Activated CD8-positive, alpha-beta memory T cell treated with anti-CD3 and anti-CD28 coated beads, Interleukin-2, amount 50 U/mL, for 4 hours (primary cell): ENCODE measurements at places on chromosomes 4 and X.

- DNase-seq = no peak
Measured at GRCh38 chrX:17053502-17053901, 107.0 kb downstream of the REPS2 start.

GRCh38 chrX:15744181-15744867, 6.3 kb downstream of the CA5B start:
- DNase-seq = no peak

- DNase-seq = no peak
Measured at GRCh38 chr4:141348125-141348524, 127.4 kb downstream of the ZNF330 start.

- DNase-seq = no peak
Measured at GRCh38 chr4:85128246-85129204, 162.0 kb upstream of the WDFY3 start.

- no peak for DNase-seq
Measured at GRCh38 chr4:80027611-80028010, 45.4 kb downstream of the ANTXR2 start.

DNA sequence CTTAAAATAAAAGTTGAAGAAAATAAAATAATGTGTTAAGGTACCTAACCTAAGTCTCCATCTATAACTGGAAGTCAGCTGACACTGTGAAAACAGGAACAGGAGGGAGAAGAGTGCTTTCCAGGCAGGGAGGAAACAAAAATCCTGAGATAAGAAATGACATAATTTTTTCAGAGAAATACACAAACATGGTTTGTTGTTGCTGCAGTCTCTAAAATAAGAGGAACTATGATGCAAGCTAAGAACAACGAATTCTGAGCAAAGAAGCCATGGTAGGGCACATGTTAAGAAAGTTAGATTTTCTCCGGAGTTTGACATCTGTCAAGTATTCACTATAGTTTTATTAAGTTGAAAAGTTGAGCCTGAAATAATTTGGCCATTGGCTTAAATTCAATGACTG, 26.9 kb downstream of the PAPSS1 start:
- no peak for DNase-seq

DNA sequence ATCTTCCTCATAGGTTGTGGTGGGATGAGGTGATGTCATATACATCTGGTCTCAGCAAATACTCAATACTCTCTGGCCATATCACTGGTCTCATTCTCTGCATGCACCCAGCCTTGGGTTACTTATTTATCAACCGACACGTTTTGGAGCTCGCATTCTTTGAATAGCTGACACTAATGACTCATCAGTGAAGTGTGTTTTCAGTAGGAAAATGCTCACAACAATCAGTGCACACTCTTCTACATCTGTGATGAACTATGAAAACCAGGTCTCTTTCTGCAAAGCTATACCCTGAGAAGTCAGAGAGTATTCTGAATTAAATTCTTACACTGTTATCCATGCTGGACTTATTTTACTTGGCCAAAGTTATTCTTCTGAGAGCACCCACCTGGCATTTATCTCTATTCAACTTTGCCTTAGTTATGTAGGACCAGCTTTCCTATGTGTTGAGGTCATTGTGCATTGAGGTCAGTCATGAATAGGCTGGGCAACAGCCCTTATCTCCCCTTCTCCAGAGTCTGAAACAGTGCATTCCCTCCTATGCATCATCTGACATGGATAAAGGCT, 58.7 kb upstream of the DHX15 start:
- DNase-seq = no peak

GRCh38 chr4:139628184-139629012, 37.2 kb upstream of the MGST2 start:
- DNase-seq = no peak

DNA sequence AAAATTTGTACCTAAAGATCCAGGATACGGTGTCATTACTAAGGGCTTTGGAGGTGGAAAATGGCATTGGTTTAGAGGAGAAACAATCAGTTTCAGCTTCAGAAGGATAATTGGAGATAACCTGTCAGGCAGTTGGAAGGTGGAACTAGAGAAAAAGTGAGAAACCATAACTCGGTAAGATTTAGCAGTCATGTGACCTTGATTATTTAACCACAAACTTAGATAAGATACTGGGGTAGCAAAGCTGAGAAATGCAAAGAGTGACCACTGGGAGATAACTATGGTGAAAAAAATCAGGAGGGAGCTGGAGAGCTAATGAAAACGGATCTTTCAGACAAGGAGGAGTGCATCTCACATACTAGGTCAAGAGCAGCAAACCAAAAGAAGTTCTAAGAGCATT, 58.3 kb upstream of the SMARCA5 start:
- DNase-seq = no peak

GRCh38 chr4:7414046-7414445, 20.7 kb downstream of the PSAPL1 start:
- no peak for DNase-seq

DNA sequence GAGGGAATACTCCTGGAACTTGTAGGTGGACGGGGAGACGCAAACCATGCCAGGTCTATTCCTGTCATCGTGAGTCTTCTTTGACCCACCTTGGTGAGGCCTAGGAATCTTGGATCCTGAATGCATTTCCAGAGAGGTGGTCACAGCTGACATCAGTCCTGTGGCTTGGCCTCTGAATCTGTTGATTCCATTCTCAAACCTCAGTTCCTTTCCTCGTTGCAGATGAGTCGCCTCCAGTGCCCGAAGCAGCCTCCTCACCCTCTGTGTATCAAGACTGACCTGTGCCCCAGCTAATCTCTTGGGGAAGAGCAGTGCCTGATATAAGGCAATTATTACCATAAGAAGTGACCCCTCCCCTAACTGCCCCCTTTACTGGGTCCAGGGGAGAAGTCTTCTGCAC, 118.1 kb downstream of the SMIM20 start:
- no peak for DNase-seq

- no peak for DNase-seq
Measured at GRCh38 chr4:56134266-56134665, 185.5 kb downstream of the CEP135 start.

DNA sequence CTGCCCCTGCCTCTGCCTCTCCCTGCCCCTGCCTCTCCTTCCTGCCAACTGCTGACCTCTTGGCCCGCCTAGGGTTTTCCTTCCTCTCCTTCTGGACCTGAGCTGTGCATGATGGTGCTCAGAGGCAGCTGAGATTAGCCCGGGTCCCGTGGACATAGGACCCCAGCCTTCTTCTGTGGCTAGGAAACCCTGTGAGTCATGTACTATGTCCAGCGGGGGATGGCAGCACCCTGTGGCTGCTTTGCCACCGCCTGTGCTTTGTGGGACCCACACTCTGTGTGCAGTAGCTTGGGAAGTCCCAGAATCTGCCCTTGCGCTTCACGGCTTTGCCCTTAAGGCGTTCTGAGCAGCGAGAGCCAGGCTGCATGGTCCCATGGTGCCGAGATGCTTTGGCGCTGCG, 105.5 kb upstream of the PSAPL1 start:
- DNase-seq = no peak

DNA sequence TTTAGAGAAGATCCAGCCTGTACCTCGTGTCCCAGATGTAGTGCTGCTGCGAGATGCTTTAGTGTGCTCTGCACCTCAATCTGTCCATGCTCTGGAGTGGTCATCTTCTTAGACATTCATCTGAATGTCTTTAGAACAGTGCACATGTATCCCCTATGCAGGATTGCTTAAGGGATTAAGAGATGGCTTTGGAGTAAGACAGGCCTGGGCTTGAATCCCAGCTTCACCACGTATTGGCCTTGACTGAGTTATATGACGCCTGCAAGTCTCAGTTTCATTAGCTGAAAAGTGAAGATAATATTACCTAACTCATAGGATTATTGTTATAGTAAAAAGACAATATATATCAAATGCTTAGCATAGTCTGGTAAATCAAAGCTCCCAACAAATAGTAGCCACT, 98.3 kb downstream of the NFKB1 start:
- DNase-seq = no peak

DNA sequence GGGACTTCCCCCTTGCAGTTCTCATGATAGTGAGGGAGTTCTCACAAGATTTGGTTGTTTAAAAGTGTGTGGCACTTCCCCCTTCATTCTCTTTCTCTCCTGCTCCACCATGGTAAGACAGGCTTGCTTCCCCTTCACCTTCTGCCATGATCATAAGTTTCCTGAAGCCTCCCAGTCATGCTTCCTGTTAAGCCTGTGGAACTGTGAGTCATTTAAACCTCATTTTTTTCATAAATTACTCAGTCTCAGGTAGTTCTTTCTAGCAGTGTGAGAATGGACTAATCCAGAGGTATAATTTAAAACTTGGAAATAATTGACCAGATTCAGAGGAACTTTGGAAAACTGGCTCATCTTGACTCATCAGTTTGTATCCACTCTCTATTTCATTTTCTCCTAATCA, 129.0 kb downstream of the TMEM47 start:
- DNase-seq = no peak

- DNase-seq = no peak
Measured at GRCh38 chr4:84481077-84481859, 17.8 kb downstream of the NKX6-1 start.

DNA sequence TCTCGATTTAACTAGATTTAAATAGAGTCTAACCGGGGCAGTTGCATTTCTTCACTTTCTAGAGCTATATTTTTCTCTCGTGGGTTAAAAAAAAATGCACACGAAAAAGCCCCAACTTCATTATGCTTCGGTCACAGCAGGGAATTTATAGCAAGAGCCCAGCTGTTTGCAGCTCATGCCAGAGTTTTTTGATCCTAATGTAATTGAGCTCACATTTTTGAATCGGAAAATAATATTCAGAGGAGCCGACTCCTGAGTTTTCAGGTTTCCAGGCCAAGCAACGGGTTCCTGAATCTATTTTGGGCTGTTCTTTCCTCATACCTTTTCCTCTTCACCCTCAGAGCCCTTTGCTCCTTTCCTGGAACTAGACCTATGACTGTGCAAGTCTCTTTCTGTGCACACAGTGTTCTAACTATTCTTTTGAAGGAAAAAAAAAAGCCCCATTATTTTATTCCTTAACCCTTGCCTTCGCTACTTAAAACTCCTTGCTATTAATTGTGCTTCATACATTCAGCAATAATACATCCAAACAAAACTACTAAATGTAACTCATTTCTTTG, 27.5 kb upstream of the ESX1 start:
- no peak for DNase-seq

DNA sequence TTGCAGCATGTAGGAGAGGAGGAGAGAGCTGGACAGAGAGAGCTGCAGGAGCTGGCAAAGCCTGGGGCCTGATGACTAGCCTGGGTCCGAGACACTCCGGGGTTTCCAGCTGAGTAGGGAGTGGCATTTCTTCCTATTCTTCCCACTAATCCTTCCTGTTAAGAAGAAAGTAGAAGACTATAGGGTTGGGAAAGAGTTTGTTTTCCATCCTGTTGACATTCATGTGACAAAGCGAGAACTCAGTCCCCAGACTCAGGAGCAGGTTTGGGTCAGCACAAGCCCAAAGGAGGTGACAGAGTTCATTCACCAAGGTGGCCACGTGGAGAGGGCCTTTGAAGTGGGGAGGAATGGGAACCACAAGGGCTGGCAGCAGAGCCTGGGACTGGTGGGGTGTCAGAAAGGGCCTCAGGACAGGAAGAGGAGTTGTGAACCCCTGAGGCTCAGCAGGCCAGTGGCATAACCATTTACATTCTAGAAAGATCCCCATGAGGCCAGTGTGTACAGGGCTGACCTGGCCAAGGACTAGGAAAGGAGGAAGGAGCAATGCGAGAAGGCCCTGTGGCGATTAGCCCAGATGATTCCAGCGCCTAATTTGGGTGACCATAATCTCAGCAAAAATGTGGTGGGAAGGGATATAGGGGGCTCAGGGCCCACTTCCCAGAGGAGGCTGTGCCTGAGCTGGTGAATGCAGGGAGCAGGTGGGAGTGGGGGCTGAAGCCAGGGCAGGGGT, 3.3 kb upstream of the HAUS3 start:
- no peak for DNase-seq

DNA sequence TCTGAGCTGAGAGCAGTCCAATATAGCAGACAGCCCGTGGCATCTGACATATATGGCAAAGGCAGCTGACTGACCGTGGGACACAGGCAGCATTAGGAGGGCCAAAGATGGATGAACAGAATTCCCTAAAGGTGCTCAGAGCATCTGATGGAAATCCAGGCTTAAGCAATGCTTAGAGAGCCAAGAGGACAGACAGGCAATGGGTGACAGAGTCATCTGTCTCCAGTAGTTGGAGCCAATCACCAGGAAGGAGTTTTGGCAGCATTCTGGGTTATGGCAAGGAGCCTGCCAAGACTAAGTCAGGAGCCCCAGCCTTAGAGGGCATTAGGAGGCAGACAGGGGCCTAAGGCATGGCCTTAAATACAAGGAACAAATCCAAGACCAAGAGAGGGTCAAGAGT, 153.3 kb upstream of the USP9X start:
- no peak for DNase-seq

- no peak for DNase-seq
Measured at GRCh38 chr4:76696109-76696508, 201.8 kb downstream of the SOWAHB start.

DNA sequence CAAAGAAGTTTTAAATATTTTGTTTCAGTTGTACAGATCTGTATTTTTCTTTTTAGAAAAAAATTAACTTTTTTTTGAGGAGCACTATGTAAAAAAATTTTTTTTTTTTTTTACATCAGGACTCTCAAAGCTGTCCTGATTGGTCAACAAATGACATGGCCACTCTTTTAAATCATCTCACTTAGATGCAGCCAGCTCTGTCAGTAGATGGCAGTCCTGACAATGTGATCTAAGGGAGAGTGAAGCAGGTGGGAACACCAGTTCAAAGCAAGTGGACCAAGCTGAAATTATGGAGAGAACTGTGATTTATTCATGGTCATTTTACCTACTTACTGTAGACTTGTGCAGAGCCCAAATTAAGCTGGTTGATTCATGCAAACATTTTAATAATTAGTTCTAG, 174.7 kb upstream of the GPRIN3 start:
- no peak for DNase-seq

DNA sequence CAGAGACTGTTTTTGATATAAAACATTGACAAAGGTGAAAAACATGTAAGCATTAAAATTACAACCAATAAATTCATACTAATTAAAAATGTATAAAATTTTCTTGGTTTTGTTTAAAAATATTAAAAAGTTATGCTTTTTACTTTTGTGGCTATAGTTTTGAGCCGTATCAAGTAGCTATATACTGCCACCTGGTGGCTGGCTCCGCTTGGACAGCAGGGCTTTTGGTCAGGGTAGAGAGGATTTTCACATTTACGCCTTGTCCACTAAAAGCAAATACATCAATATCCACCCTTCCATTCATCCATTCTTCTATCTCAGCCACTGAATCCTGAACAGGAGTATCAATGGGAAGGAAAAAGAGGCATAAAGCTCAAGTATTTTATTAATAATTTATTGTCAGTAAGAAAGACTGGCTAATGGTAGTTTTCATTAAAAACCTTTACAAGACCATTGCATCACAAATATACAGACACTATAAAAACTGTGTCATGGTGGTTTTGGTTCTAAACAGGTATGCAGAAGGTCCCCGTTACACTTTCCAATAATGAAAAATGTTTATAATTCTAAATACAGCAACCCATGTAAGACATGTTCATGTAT, 32.1 kb upstream of the MTNR1A start:
- DNase-seq = peak; percentile 58

GRCh38 chrX:110588853-110589252, 206.8 kb downstream of the CHRDL1 start:
- DNase-seq = no peak

- DNase-seq = no peak
Measured at GRCh38 chr4:131388277-131388676, 1760.8 kb upstream of the PCDH10 start.
